ENCODE measurements at places on chromosomes 2 and 18. TPM values are rescaled to one million over a fixed set of nuclear protein-coding genes. Genes with fewer than 3 reads are reported as not detected.

The FBXO36 gene
- 3.2 TPM for total RNA-seq

The SF3B6 gene
- total RNA-seq: 139 TPM

The UGT1A3 gene
- 1.2 TPM for total RNA-seq

The FMNL2 gene
- 77.6 TPM for total RNA-seq

The IL37 gene
- not detected for total RNA-seq

The CXCR1 gene
- total RNA-seq: 0.26 TPM

The CSRNP3 gene
- total RNA-seq: 34.1 TPM

The INHBB gene
- total RNA-seq: 0.74 TPM

The SKOR2 gene
- total RNA-seq: not detected

The PLGLB1 gene
- total RNA-seq: 8.8 TPM

All from urinary bladder (tissue), 4 donors.